ENCODE measurements at places on chromosomes 5 and 9.

DNA sequence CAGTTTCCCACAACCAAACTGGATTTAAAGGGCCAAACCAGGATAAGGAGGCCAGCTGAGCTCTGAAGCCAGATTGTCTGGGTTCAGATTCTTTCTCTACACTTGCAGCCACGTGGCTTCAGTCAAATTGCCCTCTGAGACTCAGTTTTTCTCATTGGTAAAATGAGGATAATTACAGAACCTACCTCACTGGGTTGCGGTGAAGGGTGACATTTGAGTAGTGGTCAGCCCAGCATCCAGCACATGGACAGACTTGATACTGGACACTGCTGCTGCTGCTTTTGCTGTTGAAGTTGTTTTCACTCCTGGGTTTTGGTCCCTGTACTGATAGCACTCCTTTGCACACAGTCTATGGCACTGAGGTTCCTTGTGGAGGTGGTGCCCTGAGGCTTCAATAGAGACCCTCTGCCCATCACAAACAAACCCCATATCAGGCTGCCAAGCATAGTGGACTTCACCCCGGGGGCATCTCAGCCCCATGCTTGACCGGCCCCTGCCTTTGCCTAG is 25.7 kb upstream of the CDKN2AIPNL start:
- DNase-seq, result no peak

GRCh38 chr5:19987612-19988361 is at the start of gene CDH18:
Gene CDH18, minus strand, starts transcription at chr5:19988200. Its CDS starts 149,214 bp downstream, at chr5:19838986.
- DNase-seq, result no peak

DNA sequence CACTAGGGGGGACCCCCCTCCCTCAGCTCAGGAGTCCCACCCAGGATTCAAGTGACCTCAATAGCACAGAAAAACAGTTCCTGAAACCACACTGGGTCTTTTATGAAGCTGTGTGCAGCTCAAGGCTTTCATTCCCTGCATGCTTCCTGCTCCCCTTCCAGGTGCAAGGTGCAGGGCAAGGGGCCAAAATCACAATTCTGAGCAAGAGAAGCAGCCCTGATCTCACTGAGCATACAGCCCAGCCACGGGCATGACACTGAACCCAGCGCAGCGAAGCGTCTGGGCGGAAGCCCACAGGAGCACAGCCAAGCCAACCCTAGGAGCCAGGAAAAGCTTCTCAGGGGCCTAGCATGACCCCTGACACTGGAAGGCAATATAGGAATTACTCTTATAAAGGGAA is 62.9 kb downstream of the IRX2 start:
- no peak for DNase-seq

DNA sequence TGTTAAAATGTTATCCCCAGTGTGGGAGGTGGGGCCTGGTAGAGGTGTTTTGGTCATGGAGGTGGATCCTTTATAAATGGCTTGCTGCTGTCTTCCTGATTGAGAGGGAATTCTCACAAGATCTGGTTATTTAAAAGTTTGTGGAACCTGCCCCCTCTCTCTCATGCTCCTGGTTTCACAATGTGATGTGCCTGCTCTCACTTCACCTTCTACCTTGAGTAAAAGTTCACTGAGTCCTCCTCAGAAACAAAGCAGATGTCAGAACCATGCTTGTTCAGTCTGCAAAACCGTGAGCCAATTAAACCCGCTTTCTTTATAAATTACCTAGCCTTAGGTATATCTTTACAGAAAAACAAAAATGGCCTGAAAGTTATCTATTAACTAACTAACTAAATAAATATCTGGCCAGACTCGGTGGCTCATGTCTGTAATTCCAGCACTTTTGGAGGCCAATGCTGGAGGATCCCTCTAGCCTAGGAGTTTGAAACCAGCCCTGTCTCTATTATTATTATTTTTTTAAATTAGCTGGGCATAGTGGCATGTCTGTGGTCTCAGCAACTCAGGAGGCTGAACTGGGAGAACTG is 1067.4 kb downstream of the CDH9 start:
- no peak for DNase-seq

GRCh38 chr9:110047955-110048402 is 160.0 kb downstream of the C9orf152 start:
- no peak for DNase-seq

DNA sequence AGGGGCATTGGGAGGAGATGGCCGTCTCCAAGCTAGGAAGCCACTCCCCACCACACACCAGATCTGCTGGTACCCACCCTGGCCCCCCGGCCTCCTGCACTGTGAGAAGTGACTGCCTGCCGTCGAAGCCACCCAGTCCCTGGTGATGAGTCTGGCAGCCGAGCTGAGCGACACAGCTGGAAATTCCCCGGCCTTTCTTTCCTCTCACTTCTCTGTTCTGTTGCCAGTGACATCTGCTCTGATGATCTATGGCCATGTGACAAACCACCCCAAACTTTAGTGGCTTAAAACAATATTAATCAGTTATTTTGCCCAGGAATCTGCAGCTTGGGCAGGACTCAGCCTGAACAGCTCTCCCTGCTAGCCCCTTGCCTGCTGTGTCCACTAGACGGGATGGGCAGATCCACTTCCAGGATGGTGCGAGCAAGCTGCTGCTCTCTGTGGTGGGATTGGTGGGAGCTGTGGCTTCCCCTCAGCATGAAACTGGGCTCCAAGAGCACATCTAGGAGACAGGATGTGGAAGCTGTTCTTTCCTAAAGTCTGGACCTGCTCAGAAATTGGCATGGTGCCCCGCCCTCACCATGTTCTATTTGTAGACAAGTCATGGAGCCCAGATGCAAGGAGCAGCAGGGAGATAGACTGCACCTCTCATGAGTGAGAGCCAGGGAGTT is 211.2 kb downstream of the GADD45G start:
- DNase-seq, result no peak

DNA sequence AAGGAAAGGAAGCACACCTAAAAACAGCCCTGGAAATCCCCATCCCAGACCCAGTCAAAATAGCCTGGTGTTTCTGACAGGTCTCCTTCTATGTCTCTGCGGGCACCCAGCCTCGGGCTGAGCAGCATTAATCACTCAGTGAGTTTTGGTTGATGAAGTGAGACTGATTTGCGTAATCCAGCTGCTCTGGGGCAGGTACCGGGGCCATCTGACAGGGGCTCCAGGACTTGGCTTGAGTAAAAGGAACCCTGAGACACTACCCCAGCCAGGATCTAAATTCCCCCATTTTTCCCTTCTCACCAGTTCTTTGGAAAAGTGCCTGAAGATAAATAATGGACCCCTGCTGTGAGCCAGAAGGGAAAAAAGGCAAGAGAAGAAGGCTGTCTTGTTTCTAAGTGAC is 596 bp downstream of the SLC28A3 start:
- no peak for DNase-seq

- no peak for DNase-seq
These were observed 49.6 kb upstream of the ITGA1 start for GRCh38 chr5:52738095-52738506.

DNA sequence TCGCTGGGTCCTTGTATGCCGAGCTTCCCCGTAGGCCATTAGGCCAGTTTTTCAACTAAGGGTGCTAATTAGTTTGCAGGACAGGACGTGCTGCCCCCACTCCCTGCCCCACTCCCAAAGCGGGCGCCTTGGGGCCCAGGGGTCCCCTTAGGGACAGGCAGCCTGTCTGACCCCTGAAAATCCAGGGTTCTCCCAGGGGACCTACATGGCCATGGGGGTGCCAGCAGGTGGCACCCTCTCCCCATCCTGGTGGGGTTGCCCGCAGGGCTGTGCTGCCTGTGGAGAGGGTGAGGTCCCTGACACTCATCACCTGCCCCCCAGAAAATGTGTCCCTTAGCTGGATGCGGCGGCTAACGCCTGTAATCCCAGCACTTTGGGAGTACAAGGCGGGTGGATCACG is 8.5 kb upstream of the CCDC187 start:
- DNase-seq, result no peak

DNA sequence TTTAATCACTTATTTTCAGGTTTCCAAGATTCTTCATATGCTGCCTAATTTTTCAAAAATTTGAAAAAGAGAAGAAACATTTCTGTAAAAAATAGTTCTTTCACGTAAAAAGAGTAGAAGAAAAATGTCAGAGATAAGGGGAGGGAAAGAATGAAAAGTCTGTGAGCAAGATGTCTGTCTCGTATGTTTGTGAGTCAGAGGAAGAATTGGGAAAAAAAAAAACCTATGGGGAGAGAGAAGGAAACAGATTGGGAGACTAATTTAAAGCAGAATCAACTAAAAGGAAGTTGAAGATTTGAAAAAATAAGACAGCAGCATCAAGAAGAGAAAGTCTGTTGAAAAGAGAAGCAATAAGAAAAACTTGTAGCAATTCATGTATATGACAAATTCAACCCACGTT is 456.3 kb downstream of the HINT1 start:
- no peak for DNase-seq

GRCh38 chr9:2697492-2697891 is 19.8 kb upstream of the KCNV2 start:
- no peak for DNase-seq

Measured in cortex of kidney (tissue), 1 donor.